ENCODE measurements at places on chromosomes 7 and 10. TPM values are rescaled to one million over a fixed set of nuclear protein-coding genes. Genes with fewer than 3 reads are reported as not detected.

The CALHM3 gene
- not detected for total RNA-seq

DNA sequence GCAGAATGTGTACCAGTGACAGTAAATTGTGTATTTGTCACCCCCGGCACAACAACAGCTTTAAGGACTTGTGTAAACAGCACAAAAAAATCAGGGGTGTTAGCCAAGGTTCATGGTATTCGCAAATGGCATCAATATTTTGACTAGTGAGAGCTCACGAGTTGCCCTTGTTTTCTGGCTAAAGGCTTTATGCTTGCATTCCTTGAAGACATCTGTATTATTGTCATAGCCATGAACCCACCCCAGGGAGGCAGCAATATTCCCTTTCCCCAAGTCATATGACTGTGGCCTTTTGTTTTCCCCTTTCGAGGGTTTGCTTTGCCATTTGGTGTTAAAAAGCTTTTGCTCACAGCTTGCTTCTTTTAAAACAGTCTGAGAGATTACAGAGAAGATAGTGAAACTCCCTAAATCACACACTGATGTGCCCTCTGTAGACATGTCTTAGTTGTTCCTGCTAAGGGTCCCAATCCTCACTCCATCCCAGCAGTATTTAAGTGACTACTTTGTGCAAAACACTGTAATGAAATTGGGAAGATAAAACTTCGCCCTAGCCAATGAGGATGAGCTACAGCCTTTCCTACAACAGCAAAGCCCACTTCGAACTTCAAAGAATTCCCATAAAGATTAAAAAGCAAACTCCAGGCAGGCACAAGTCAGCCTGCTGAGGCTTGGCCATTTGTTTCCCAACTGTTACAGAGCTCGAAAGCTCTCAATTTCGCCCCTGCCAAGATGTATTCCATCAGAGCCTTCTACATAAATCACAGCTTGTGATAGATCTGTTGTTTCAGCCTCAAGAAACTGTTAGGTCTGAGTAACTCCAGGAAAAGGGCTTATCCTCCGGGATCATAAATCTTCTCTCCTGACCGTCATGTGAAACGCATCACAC is 172.3 kb downstream of the ADAM12 start:
- no peaks in the 10 kb centered on the region for H3K27me3 ChIP-seq
- H3K4me1 ChIP-seq: no peaks in the 10 kb centered on the region
- no peak overlapping the region for H3K4me3 ChIP-seq
- no peak overlapping the region for H3K27ac ChIP-seq

GRCh38 chr7:122750389-122750788 is 47.7 kb upstream of the RNF148 start:
- no peaks in the 10 kb centered on the region for H3K36me3 ChIP-seq
- H3K4me3 ChIP-seq: no peak overlapping the region
- H3K27ac ChIP-seq: no peak overlapping the region
- H3K27me3 ChIP-seq: no peaks in the 10 kb centered on the region

GRCh38 chr7:2826771-2827170 is 17.3 kb downstream of the GNA12 start:
- no peaks in the 10 kb centered on the region for H3K36me3 ChIP-seq
- DNase-seq: no peak
- no peak overlapping the region for H3K27ac ChIP-seq
- no peak overlapping the region for H3K4me3 ChIP-seq
- peaks cover 14% of the 10 kb centered on the region for H3K4me1 ChIP-seq
- no peaks in the 10 kb centered on the region for H3K27me3 ChIP-seq

DNA sequence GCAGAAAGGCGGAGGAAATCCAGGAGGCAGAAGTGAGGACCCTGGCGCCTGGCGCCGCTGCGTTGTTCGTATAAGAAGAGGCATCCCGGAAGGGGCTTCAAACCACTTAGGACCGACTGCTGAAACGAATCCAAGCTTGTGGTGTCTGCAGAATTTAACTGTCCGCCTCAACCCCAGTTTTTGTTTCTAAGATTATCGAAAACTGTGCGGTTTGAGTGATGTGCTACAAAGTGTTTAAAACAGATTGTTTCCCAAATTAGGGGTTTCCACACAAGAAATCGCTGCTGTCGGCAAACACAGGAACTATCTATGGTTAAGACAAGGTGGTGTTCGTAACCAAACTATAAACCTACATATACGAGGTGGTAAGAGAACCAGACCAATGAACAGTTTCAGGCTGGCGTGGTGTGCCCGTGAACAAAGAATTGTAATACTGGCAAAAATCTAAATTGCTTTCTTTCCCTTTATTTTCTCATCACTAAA is 835 bp upstream of the DGKI start:
- H3K4me1 ChIP-seq: peaks cover 13% of the 10 kb centered on the region
- no peaks in the 10 kb centered on the region for H3K36me3 ChIP-seq
- peaks cover 35% of the 10 kb centered on the region for H3K27me3 ChIP-seq
- no peak for DNase-seq
- H3K27ac ChIP-seq: no peak overlapping the region

DNA sequence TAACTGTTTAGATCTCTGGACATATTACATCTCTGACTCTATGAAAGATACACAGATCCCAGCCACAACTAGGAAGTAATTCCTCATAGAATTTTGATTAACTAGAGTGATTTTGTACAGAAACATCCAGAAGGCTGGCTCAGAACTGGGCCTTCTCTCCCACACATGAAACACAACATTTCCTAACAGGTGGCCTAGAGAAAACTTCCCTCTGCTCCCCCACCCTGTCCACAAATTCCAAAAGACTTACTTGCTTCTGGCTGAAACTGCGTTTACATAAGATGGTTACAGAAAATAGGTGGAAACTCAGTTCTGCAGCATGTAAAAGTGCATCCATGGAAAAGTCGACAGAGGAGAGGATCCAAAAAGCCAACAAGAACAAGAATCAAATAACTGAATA is 132.9 kb downstream of the FZD1 start:
- no peaks in the 10 kb centered on the region for H3K27me3 ChIP-seq
- H3K36me3 ChIP-seq: no peaks in the 10 kb centered on the region
- no peak for DNase-seq
- H3K4me1 ChIP-seq: no peaks in the 10 kb centered on the region

DNA sequence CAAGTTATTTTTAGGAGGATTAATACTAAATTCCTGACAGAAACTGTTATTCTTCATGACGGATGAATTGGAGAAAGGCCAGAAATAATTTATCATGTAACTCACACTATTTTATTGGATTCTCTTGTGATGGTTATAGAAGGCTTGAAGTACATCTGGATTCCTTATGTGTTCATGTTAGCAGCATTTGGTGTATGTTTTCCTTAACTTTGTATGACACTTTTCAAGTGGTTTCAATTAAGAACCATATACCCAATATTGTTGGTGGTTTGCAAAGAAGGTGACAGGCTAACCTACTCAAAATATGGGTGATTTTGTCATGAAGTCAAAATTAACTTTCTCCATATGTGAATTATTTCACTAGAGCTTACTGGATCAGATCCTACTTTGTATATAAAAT is 532.2 kb upstream of the CNTNAP2 start:
- no peak overlapping the region for H3K27ac ChIP-seq
- H3K4me3 ChIP-seq: no peak overlapping the region
- H3K4me1 ChIP-seq: no peaks in the 10 kb centered on the region
- H3K27me3 ChIP-seq: no peaks in the 10 kb centered on the region
- DNase-seq: no peak
- H3K36me3 ChIP-seq: no peaks in the 10 kb centered on the region

The GIMAP8 gene
- 8.4 TPM for total RNA-seq

The NCAPG2 gene
- 8.8 TPM for total RNA-seq

The ABCA13 gene
- 0.05 TPM for total RNA-seq

- H3K36me3 ChIP-seq: no peaks in the 10 kb centered on the region
- no peak overlapping the region for H3K4me3 ChIP-seq
- DNase-seq: no peak
These were observed 66.9 kb upstream of the SLC25A13 start for GRCh38 chr7:96388620-96389383.

DNA sequence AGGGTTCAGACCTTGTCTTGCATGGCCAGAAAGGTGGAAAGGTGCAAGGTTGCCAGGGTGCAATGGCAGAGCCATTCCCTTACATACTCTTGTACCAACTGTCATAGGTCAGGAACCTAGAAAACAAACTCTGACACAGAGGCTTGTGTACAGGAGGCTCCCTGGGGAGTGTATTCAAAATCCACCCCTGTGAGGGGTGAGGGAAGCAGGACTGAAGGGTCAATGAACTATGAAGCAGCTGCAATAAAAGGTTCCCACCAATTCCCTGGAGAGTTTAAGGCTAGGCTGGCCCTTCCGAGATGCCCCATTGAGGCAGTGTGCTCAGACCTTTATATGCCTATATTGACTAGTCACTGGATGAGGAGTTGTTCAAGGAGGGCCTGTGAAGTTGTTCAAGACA is 13.9 kb upstream of the CUZD1 start:
- H3K4me3 ChIP-seq: no peak overlapping the region
- no peak overlapping the region for H3K27ac ChIP-seq
- no peak for DNase-seq
- no peaks in the 10 kb centered on the region for H3K36me3 ChIP-seq
- no peaks in the 10 kb centered on the region for H3K4me1 ChIP-seq
- H3K27me3 ChIP-seq: no peaks in the 10 kb centered on the region

The CYTH3 gene
- total RNA-seq: 7.7 TPM

The CRHR2 gene
- not detected for total RNA-seq

DNA sequence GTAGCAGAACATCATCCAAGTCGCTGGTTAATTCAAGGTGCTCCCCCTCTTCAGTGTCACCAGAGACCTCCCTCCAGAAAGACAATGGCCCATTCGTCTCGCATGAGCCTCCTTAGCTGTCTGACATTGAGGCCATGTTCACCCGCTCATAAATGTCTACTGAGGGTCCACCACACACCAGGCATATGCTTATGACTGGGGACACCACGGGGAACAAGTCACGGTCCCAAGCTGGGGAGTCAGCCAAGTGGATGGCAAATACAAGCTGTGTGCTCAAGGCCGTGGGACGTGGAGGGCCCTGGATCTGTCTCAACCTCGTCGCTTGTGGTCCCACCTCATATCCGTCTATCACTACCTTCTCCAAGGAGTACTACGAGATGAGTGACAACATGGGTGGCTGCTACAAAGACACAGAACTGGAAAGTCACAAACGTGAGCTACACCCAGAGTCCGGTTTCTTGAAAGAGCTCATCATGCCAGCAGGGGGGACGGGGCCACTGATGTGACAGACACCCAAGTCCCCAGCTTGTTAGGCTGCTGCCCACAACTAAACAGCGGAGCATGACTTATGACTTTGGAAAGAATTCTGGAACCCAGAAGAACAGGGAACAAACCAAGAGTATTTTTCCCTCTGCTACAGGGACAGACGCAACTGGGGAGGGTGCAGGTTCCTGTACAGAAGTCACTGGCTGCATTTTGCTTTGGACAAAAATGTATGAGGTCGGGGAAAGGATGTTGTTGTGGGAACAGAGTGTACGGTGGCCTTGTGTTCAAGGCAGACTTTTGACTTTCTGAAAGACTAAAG is 189.6 kb downstream of the COBL start:
- DNase-seq: no peak
- no peaks in the 10 kb centered on the region for H3K27me3 ChIP-seq
- H3K36me3 ChIP-seq: no peaks in the 10 kb centered on the region
- no peak overlapping the region for H3K4me3 ChIP-seq
- H3K4me1 ChIP-seq: no peaks in the 10 kb centered on the region

GRCh38 chr10:123886292-123886691 is 5.3 kb downstream of the CPXM2 start:
- H3K4me1 ChIP-seq: no peaks in the 10 kb centered on the region
- no peaks in the 10 kb centered on the region for H3K27me3 ChIP-seq
- H3K4me3 ChIP-seq: no peak overlapping the region
- H3K27ac ChIP-seq: no peak overlapping the region
- DNase-seq: no peak

The SH2D4B gene
- 0.19 TPM for total RNA-seq

DNA sequence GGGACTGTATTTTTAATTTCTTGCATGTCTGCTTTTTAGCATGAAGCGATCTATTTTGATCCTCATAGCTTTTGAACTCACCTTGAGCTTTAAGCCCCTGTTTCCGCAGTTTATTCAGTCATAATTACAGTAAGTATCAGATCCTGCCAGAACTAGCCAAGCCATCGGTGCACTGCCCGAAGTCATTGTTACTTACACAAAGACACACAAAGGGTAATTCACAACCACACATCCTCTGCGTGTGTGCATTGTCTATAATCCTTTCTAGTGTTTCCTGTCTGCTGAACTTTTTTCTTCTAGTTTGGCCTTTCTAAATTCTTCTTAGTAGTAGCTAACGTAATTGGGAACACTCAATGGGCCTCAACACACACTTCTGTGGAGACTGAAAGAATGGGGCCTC is 133.0 kb downstream of the SFMBT2 start:
- H3K27ac ChIP-seq: no peak overlapping the region
- DNase-seq: no peak
- peaks cover 6% of the 10 kb centered on the region for H3K36me3 ChIP-seq
- peaks cover 6% of the 10 kb centered on the region for H3K4me1 ChIP-seq
- no peaks in the 10 kb centered on the region for H3K27me3 ChIP-seq
- no peak overlapping the region for H3K4me3 ChIP-seq

DNA sequence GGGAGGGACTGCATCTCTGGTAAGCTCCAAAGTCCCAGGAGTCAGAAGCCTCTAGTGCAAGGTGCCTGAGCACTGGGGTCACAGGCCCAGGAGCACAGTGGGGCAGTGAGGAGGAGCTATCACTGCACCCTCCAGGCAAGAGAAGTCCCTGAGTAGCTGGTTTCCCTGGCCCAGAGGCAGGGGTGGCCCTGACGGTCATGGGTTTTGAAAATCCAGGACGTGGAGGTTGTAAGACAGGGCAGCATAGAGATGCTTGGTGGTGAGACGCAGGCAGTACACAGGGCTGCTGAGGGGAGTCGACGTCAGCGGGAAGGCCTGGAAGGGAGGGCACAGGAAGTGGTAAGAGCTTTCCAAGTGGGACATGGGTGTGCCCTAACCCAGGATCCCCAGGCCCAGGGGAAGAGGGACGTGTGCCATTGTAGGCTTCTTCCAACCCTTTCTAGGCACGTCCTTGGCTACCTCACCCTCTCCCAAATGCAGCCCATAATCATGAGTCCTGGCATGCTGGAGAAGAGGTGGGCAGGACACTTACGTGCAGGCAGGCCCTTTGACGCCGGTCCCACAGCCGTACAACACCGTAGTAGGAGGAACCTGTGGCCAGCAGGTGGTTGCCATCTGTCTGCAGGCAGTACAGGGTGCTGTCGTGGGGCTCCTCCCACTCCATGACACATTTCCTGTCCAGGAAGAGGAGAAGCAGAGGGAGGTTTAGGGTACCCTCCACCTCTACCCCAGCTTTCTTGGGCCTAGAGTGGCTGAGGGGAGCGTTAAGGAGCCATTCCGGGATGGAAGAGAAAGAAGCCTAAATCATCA is 23.2 kb downstream of the DPCD start:
- H3K27ac ChIP-seq: no peak overlapping the region
- H3K27me3 ChIP-seq: no peaks in the 10 kb centered on the region
- no peak for DNase-seq
- H3K4me3 ChIP-seq: no peak overlapping the region
- no peaks in the 10 kb centered on the region for H3K4me1 ChIP-seq
- peaks cover 49% of the 10 kb centered on the region for H3K36me3 ChIP-seq

Measured in natural killer cell (primary cell).